ENCODE measurements at places on chromosomes 11 and 22.

DNA sequence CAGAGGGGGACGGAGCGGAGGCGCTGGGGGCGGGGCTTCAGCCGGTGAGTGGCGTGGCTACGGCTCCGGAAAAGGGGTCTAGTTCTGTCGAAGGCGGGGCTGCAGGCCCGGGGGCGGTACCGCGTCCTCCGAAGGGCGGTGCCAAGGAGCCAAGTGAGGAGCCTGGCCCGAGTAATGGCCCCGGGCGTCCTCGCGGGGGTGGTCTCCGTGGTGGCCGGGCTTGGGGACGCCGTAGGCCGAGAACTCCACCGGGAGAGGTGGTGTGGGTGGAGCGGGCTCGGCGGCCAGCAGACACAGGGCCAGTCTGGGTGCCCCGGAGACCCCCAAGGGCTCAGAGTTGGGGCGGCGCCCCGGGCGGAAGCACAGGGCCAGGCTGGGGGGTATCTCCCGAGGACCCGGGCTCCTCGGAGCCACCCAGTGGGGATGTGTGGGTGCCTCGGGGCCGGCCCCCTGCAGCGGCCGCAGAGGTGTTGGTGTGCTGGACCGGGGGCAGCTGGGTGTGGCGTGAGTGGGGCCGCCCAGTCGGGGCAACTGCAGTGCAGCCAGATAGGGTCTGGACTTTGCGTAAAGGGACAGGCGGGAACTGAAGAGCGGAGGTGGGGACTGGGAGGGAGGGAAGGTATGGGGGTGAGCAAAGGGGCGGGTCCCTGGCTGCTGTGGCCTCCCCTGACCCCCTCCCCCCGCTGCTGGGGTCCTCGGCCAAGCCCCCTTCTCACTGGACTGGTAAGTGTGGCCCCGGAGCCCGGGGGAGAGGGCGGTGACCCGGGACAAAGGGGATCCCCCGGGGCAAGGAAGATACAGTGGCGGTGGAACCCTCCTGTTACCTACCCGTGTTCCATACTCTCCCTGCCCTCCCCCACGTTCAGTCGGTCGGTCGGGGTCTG is 838 bp downstream of the FKBP2 start:
- DNase-seq, result peak; percentile 42

DNA sequence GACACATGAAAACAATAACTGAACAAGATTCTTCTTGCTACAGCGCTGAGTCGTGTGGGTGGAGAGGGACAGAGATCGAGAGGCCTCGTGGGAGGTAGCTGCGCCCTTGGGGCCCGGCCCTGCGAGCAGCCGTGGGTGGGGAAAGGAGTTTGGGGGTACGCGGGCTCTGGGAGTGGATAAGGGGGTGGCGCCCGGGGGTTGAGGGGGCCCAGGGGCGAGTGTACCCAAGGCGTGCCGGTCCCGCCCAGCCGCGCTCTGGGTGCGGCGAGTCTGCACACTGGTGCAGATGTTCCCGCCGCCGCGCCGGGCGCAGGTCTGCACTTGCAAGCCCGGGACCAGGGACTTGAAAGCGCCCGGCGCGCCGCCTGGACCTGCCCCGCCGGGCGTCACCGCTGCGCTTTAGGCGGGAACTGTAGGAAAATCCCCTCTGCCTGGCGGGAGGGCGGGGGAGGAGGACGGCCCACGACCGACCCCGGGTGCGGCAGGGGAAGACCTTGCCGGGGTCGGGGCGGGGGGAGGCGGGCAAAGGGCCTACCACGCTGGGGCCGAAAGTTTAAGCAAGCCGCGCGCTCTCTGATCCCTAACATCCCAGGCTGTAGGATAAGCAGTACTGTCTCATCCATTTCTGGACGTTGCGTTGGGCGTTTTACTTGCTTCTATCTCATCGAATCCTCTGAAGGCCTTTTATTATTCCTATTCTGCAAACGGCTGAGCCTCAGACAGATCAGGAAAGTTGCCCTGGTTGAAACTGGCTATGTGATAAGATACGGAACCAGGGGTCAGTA is 1.4 kb upstream of the KREMEN1 start:
- DNase-seq, result peak; percentile 29

- no peak for DNase-seq
Measured at GRCh38 chr11:12822392-12823022, 148.3 kb downstream of the TEAD1 start.

- DNase-seq, result peak; percentile 93
Measured at GRCh38 chr11:75557666-75558494, 4.2 kb upstream of the SERPINH1 start.

- no peak for DNase-seq
Measured at GRCh38 chr22:34973016-34973415, 92.9 kb upstream of the ISX start.

DNA sequence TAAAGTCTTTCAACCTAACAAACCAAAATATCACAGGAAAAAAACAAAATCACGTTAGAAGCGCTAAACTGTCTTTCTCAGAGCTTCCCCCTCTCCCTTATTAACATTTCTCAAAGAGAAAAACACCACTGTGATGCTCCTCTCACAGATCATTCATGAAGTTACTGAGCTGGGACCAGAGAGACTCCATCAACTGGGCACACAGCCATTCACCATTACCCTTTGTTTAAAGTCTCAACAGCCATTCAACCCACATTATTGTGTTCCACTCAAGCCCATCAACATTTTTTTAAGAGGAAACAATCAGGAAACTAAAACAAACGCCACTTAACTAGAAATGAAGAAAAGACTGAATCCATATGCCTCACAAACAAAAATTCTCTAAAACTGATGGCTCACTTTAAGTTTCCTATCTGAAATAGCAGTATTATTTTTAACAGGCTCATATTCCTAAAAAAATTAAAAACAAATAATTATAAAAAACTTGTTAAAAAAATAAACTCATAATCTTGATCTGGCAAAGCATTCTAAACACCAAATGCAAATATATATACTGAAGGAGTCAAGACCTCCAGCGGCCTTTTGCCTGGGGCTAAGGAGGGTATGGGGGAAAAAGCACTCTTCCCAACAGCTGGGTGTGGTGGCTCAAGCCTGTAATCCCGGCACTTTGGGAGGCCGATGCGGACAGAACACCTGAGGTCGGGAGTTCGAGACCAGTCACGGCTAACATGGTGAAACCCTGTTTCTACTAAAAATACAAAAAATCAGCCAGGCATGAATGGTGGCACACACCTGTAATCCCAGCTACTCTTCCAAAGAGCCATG is 14.0 kb downstream of the CELF1 start:
- DNase-seq, result no peak

DNA sequence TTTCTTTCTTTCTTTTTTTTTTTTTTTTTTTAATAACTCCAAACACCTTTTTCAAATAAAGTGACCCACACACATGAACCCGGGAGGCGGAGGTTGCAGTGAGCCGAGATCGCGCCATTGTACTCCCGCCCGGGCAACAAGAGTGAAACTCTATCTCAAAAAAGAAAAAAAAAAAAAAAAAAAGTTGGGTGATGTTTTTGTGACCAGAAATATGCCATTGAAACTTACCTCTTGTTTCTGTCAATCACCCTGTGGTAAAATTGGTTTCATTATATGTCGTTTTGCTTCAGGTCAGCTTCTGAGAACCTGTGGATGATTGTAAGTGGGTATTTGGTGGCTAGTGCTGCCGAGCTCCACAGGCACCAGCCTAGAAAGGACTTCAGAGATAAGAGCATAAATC is 238.8 kb downstream of the TBC1D22A start:
- no peak for DNase-seq

GRCh38 chr11:7672960-7673723 is at the start of gene CYB5R2:
Gene CYB5R2, minus strand, starts transcription at chr11:7673500. Its CDS starts 675 bp downstream, at chr11:7672825.
- DNase-seq, result peak; percentile 56

GRCh38 chr11:62233730-62234129 is 8.3 kb upstream of the SCGB1D2 start:
- no peak for DNase-seq

GRCh38 chr22:36160499-36160942 is at the start of gene APOL3:
Gene APOL3, minus strand, starts transcription at chr22:36160755. Its CDS starts 11,700 bp downstream, at chr22:36149055.
- peak; percentile 78 for DNase-seq

- peak; percentile 12 for DNase-seq
Measured at GRCh38 chr11:94400839-94401772, at the start of gene GPR83. Gene GPR83, minus strand, starts transcription at chr11:94401419. Its CDS starts 172 bp downstream, at chr11:94401247.

GRCh38 chr11:57458410-57459163 is 1.7 kb upstream of the RTN4RL2 start:
- no peak for DNase-seq

GRCh38 chr11:65906602-65907001 is 6.4 kb upstream of the FOSL1 start:
- peak; percentile 28 for DNase-seq

DNA sequence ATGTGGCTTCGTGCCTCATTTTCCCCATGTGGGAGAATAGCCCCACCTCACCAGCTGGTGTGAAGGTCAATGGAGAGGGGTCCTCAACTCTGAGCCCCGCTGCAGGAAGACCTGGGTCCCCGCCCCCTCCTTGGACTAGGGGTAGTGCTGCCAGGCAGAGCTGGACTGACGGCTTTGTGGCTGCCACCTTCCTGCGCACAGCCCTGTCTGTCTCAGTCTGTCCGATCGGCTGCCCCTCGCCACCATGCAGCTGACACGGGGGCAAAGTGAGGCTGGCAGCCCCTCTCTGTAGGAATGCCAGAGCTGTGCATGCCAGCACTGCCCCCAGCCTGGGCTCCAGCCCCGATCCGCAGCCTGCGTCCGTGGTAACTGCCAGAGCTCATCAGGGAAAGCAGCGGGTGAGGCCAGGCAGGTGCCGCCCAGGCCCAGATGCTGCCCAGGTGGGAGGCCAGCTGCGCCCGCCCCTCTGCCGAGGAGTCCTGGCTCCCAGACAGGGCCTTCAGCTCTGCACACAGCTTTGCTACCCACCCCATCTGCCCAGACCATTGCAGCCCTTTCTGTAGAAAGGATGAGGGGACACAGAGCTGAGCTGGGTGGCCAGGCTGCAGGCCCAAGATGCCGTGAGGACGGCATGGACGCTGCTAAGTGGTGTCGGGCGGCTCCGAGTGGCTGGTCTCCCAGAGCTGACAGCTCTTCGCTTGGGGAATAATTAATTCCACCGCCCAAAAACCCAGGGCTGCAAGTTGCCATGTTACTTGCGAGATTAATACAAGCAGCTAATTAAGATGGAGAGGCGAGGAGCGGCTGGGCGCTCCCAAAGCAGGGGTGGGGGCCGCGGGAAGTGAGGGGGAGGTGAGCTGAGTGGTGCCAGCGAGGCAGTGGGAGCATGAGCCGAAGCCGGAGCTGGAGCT is 19.5 kb upstream of the FLRT1 start:
- no peak for DNase-seq

DNA sequence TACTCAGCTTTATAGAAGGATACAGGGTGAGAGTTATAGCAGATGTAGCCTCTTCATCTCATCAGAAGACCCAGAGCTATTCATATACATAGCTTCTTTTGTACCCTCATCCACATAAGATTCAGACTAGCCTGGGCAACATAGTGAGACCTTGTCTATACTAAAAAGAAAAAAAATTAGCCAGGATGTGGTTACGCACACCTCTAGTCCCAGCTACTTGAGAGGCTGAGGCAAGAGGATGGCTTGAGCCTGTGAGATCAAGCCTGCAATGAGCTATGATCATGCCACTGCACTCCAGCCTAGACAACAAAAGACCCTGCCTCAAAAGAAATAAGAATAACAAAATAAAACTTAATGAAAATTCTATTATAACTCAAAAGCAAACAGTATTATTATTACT is 36.7 kb upstream of the B3GNT6 start:
- DNase-seq, result no peak

DNA sequence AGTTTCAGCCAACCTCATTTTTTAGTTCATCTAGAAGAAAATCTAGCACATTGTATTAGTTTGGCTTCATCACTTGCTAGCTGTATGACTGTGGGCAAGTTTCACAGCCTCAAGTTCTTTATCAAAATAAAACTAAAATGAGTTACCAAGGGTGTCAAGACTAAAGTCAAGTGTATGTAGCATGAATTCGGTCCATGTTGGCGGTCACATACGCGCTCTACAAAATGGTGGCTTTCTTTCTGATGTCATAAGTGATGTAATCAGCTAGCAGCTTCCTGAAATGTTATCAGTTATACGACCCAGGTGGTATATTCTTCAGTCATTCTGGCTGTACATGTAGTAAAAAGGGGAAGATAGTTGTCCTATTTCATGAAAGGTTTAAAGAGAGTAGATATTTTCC is 50.5 kb downstream of the POLD3 start:
- DNase-seq, result no peak

DNA sequence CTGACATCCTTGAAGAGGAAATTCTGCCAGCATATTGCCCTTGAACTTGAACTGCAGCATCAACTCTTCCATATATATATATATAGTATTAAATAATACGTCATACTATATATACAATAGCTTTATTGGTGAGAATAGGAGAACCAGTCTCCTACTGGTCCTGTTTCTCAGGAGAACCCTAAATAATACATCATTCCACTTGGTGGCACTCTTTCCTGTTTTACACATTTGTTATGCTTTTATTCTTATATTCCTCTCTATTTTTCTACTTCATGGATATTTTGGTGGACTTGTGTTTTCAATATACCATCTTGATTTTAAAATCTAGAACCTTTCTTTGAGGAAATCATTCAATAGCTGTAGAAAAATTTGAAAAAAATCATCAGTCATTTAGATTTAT is 193.3 kb downstream of the TRPC6 start:
- peak; percentile 10 for DNase-seq

- DNase-seq, result no peak
Measured at GRCh38 chr11:103010891-103011290, 55.4 kb upstream of the MMP13 start.

DNA sequence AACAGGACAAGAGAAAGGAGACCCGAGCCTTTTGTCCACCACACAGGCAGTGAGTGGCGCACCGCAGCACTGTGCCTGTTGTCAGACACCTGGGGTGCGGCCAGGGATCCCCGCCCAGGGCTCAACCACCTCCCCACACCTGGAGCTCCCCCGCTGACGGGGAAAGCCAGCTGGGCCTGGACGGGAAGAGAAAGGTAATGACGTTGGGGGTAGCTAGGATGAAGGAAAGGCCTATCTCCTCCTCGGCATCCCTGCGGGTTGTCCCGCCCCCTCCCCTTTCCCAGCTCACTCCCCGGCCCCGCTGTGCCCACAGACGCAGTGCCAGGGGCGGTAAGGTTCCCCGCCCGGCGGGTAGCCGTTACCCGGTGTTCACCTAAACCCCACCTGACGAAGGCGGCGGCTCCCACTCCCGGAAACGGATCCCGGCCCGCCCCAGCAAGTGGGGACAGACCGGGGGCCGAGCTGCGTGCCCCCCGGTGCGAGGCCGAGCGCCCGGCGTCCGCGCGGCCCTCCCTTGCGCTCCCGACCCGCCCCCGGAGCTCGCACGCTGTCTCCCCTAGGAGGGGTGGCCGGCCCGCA is 495 bp downstream of the HYOU1 start:
- no peak for DNase-seq

GRCh38 chr11:29119707-29120618 is 896.9 kb downstream of the KCNA4 start:
- DNase-seq, result peak; percentile 96

- peak; percentile 28 for DNase-seq
Measured at GRCh38 chr11:32792948-32793475, 1.4 kb downstream of the CCDC73 start.

DNA sequence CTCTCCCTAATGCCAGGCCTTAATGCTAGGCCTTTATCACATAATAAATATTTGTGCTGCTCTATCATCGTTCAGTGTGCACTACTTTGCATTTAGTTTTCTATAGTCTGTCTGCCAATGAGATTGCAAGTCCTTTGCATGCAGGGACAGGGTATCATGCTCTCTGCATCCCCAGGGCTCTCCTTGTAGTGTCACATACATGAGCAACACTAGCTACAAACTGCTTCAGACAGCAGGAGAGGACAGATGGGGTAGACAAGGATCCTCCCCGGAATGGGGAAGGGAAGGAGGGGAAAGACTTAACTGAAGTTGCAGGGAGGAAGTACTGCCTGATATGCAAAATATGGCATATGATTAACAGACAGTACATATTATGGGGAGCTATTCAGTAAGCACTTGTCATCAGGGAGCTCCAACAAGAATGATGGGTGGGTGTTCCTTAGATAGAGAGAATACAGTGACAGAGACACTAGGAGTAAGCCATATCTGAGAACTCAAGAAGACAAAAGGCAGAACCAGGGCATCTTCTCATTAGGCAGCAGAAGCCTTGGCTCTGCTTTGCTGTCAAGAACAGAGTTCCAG is 42.8 kb downstream of the ZNF202 start:
- no peak for DNase-seq

Data from iris pigment epithelial cell (primary cell).